Testis (tissue), 5 donors: ENCODE measurements at places on chromosomes 4 and X. TPM values are rescaled to one million over a fixed set of nuclear protein-coding genes. Genes with fewer than 3 reads are reported as not detected.

DNA sequence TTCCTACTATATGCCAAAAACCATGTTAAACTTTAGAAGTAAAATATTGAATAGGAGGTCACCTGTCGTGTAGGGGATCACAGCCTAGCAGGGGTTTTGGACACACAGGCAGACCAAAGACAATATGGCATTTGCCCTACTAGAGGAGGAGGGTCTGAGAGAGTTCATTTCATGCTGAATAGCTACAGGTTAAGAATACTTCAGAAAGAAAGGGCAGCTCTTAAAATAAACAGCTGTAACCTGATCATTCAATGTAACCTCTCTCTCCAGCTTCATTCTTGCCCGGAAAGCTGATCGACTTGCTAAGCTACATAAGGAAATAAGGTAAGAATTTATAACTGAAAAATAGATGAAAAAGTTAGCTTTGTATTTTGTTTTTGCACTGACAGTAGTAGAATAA, 79.9 kb downstream of the MAOA start:
- DNase-seq = no peak

- no peak for DNase-seq
Measured at GRCh38 chr4:41079881-41080560, 134.3 kb downstream of the APBB2 start.

GRCh38 chrX:39624166-39624565, 473.6 kb downstream of the BCOR start:
- no peak for DNase-seq

DNA sequence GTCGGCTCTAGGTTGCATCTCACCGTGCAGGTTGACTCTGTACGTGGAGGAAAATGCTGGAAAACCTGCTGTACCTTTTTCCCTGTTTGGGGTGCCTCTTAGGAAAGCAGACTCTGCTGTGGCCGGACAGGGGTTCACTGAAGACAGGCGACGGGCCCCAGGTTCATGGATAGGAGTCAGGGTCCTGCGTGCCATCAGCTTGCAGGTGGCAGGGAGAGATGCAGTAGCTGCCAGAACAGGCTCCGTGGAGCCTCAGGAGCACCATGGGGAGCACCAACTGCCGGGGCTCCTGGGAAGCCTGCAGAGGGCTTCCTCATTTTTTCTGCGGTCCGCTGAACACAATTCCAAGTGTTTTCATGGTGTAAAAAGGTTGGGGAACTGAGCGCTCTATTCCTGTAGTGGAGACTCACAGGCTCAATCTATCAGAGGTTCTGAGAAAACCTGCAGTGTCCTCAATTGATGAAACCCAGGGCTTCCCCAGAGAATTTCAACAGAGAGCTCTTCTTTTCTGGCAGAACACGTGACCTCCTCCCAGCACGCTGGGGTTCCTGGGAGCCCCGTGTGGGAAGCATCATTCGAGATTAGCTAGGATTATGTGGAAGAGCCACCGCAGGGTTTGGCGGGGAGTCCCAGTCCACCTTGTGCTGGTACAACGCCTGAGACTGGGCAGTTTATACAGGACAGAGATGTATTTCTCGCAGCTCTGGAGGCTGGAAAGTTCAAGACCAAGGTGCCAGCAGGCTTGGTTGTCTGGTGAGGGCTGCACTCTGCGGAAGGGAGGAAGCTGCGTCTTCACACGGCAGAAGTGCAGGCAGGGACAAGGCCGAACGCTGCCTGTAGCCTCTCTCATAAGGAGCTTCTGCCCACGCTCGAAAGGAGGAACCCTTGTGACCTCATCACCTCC, 1.6 kb downstream of the HTRA3 start:
- DNase-seq = no peak

GRCh38 chr4:150402871-150403272, 179.1 kb upstream of the MAB21L2 start:
- no peak for DNase-seq

- no peak for DNase-seq
Measured at GRCh38 chrX:105565856-105566255, 256.5 kb upstream of the NRK start.

DNA sequence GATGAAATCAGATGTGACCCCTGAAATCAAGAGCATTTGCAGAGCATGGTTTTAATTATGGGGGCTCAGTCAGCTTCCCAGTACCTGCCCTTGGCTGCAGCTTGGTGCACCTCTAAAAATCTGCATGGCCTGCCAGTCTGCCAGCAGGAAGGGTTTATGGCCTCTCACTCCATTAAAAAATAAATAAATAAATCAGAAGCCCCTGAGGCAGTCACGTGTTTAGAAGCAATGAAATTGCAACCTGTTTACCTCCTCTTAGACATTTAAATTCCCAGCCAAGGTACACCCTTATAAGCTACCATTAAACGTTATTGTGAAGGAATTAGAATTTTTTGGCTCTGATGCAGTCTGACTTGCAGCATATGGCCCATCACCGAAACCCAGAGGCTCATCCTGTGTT, 114.0 kb upstream of the LDB2 start:
- DNase-seq = no peak

DNA sequence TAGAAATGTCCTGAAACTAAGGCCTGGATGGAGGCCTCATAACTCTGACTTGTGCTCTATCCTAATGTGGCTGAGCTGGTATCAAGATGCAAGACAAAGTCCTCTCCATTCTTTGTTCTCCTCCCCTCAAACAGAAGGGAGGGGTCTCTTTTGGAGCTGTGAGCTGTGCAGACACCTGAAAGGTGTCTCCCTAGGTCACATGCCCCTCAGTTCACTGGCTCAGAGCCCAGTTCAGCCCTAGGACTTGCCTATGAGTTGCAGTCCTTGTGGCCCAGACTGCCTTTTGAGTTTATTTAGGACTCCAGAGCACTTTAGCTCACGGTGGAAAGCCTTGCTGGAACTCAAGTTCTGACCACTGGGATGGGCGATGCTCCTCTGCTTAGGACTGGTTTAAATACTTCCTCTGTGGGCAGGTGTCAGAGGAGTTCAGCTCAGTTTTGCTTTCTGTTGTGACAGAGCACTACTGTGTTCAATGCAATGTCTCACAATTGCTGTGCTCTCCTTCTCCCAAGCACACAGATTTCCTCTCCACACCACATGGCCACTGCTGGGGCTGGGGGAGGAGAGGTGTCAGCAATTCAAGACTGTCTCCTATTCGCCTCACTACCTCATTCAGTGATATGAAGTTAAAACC, 84.8 kb upstream of the ZNF827 start:
- DNase-seq = no peak

CABS1 gene
- polyA plus RNA-seq = 80.1 TPM

PPEF2 gene
- 1.4 TPM for polyA plus RNA-seq

ITM2A gene
- polyA plus RNA-seq = 45.1 TPM
